Esophagus (tissue), 2 donors: ENCODE measurements at places on chromosomes 16 and 17. TPM values are rescaled to one million over a fixed set of nuclear protein-coding genes. Genes with fewer than 3 reads are reported as not detected.

The PHB1 gene
- polyA plus RNA-seq, result 53.6 TPM

The TBCD gene
- polyA plus RNA-seq, result 62.8 TPM

The NECAB2 gene
- not detected for polyA plus RNA-seq

The KRTAP1-5 gene
- polyA plus RNA-seq, result not detected

The NPIPB6 gene
- polyA plus RNA-seq, result 0.21 TPM

The MT1X gene
- 1,462 TPM for polyA plus RNA-seq

The CDT1 gene
- 9.9 TPM for polyA plus RNA-seq

The KCNH6 gene
- polyA plus RNA-seq, result not detected

The KSR1 gene
- polyA plus RNA-seq, result 52.4 TPM

The MAP2K6 gene
- 3.6 TPM for polyA plus RNA-seq

The ARL5C gene
- polyA plus RNA-seq, result not detected

The CCL18 gene
- 0.38 TPM for polyA plus RNA-seq

The ASGR2 gene
- polyA plus RNA-seq, result 1.00 TPM

The ARHGAP44 gene
- polyA plus RNA-seq, result 0.96 TPM
